Cerebellar nuclear complex (tissue), 1 donor: ENCODE measurements at places on chromosomes 1 and 21.

DNA sequence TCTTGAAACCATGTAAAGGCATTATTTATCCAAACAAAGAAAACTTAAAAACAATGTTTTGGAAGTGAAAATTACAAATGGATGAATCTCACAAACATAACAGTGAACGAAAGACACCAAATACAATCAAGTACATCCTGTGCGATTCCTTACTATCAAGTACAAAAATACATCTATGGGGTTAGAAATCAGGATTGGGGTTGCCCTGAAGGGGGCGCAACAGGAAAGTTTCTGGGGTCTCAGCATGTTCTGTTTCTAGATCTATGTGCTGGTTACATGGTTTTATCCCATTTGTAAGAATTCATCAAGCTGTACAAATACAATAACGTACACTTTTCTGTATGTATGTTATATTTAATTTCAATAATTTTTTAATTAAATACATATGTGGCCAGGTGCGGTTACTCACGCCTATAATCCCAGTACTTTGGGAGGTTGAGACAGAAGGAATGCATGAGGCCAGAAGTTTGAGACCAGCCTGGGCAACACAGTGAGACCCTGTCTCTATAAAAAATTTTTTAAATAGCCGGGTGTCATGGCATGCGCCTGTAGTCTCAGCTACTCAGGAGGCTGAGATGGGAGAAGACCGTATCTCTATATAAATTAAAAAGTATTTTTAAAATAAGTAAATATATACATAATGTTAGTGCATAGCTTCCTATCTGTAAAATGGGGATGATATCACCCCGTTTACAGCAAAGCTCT, 121.5 kb upstream of the SOD1 start:
- DNase-seq: no peak

DNA sequence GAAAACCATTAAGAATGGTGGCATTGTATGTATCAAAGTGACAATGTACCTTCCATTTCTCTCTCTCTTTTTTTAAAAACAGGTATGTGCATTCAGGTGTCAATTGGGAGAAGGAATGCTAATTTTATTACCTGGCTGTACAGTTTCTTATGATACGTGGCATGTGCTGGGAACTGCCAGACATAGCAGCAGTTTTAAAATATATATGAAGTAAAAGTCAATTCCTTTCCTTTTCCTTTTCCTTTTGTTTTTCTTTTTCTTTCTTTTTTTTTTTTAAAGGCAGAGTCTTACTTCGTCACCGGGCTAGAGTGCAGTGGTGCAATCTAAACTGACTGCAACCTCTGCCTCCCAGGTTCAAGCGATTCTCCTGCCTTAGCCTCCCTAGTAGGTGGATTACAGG, 37.0 kb downstream of the SPEN start:
- no peak for DNase-seq

- DNase-seq: no peak
These were observed 1.8 kb downstream of the ZNF362 start for GRCh38 chr1:33257772-33258712.

GRCh38 chr1:201639391-201639790, 100.5 kb downstream of the NAV1 start:
- no peak for DNase-seq

DNA sequence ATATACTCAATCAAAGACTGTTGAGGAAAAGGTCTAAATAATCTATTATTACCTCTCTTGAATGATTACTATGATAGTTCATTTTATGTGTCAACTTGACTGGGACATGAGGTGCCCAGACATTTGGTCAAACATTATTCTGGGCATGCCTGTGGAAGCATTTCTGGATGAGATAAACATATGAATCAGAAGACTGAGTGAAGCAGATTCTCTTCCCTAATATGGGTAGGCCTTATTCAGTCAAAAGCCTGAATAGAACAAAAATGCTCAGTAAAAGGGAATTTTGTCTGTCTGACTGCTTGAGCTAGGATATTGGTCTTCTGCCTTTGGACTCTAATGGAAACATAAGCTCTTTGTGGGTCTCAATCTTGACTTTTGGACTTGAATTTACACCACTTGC, 73.3 kb upstream of the SOX13 start:
- DNase-seq: no peak

DNA sequence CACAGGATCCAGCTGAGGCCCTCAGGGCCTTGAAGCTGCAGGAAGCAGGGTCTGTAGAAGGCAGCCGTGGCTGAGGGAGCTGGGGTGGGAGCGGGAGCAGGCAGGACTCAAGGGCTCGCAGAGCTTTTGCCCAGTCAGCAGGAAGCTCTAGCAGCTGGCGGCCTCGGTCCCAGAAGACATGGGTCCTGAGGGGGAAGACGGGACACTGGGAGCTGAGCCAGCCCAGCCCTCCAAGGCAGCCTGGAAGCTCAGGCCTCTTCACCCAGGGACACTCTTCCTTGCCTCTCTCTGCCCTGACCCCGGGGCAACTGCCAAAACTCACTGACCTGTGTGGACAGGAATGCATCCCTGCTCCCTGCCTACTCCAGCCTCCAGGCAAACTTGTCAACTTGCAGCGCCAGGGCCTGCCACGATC, 8.9 kb downstream of the ADGRB2 start:
- no peak for DNase-seq

DNA sequence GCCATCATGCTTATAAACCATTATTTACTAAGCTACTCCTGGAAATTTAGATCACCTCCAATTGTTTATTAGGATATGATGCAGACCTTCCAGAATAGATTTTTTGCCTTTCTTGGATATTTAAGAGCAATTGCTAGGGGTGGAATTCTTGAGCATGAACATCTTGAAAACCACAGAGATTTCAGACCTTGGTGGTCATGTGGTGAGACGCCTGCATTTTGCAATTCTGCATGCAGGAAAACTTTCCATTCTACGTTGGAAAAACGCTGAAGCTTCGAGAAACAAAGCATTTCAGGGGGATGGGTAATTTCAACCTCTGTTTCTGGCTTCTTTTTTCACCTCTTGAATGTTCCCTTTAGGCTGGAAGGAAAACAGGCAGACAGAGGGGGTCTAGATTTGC, 596.3 kb downstream of the KIF26B start:
- no peak for DNase-seq

DNA sequence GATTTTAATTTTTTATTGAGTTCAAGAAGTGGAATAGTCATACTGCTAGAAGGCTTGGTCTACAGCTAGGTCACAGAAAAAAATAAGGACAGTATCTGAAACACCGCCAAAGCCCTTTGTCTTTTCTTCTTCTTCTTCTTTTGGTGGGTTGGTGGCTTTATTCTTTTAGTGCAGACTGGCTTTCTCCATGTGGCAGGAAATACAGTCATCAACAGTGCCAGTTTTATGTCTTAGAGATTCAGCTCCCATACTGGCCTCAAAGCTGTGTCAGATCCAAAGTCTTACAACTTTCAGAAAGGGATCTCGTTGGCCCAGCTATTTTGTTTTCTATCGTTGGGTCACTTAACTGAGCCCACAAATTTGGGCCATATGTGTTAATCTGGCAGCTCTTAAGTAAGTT, 58.2 kb downstream of the FNBP1L start:
- DNase-seq: no peak
